ENCODE measurements at places on chromosomes 1 and 21. TPM values are rescaled to one million over a fixed set of nuclear protein-coding genes. Genes with fewer than 3 reads are reported as not detected.

USF1 gene
- total RNA-seq, result 99.1 TPM

KCNJ15 gene
- total RNA-seq, result not detected

- DNase-seq, result no peak
Observed at GRCh38 chr1:27099587-27100334, 55.2 kb downstream of the SLC9A1 start.

VAV3 gene
- total RNA-seq, result 5.5 TPM

DNA sequence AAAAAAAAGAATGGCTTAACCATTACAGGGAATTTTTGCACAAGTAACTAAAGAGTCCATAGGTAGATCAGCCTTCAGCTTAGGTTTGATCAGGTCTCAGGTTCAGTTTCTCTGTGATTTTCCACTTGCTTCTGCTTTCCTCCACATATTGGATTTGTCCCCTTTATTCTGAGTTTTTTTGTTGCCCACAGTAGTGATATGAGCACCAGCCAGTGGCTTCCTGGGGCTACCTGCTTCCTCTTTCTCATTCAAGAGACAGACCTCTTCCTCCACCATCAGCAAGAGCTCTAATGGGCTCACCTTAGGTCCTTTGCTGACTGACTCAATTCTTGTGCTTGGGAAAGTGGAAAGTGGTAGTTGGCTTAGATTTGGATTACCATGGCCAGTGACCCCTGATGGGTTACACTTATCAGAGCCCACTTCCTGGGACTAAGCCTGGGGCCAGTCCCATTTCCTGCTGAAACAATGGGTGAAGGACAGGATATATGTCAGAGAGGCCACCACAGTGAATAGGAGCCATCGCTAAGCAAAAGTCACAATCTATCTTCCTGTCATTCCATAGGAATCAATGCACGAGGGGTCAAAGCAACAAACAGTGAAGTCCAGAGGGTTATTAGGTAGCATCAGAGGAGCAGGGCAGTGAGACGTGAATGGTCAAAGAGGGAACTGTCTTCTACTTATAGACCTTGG is 12.8 kb upstream of the PLA2G2E start:
- no peak for DNase-seq

GRCh38 chr1:118445156-118445555 is 260.1 kb upstream of the SPAG17 start:
- no peak for DNase-seq

DNA sequence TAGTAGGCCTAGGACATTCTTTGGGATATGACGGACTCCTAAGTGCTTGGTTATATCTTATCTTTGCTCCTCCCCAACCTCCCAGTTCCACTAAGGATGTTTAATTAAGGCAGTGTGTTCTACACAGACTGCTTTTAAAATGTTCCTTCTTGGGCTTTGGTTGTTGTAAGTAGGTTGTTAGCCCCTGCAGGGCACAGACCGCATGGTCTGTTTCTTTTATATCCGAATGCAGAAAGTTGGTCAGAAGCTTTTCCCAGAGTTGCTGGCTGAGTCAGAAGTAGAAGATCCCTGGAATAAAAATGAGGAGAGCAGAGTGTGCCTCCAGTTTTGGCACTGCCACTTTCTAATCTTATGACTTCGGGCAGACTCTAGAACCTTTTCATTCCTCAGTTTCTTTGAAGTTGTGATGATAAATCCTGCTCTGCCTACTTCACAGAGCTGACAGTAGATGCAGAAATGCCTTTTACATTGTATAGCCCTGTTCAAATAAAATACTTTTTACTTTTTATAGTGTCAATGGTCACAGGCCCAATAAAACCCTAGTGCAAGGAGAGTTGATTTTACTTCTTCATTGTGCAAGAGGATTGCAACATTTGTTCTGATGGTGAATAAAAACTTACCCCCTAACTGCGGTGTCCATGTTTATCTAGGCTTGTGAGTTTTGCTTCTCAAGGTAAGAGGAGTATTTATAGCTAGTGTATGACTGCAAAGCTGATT is 18.4 kb downstream of the FMN2 start:
- no peak for DNase-seq

- peak; percentile 38 for DNase-seq
Observed at GRCh38 chr1:23657659-23658275, 33.8 kb upstream of the RPL11 start.

DNA sequence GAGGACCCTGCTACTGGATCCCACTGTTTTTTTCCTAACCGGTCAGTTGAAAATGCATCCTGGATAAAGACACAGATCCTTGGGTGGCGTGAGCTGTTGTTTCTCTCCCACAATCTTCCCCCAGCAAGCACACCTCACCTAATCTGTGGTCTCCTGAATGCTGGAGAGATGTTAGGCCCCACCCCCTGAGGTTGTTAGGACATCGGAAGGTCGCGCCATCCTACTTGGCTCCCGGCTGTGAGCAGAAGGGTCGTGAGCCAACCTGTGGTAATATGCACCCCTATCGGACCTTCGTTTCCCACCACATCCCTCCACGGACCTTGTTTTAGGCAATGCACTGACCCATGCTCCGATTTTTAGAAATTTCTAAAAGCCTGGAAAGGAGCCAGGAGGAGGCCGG is 89.9 kb upstream of the IPO9 start:
- no peak for DNase-seq

Data from CD4-positive, alpha-beta T cell (primary cell).